Mesothelial cell of epicardium (in vitro differentiated cells): ENCODE measurements at places on chromosomes 5 and 9. TPM values are rescaled to one million over a fixed set of nuclear protein-coding genes. Genes with fewer than 3 reads are reported as not detected.
A peak's percentile ranks its signal among the peaks of the same experiment; 100 is the strongest.

GRCh38 chr9:87766697-87767096, 40.8 kb downstream of the CTSL start:
- no peaks in the 10 kb centered on the region for H3K27me3 ChIP-seq
- H3K4me3 ChIP-seq: no peak overlapping the region
- H3K36me3 ChIP-seq: no peaks in the 10 kb centered on the region
- H3K4me1 ChIP-seq: peaks cover 21% of the 10 kb centered on the region
- DNase-seq: no peak

- peaks cover 20% of the 10 kb centered on the region for H3K4me1 ChIP-seq
- H3K27me3 ChIP-seq: no peaks in the 10 kb centered on the region
- H3K27ac ChIP-seq: no peak overlapping the region
- no peak for DNase-seq
These were observed 194.4 kb upstream of the VCAN start for GRCh38 chr5:83277154-83277553.

GRCh38 chr5:81505672-81506071, 111.7 kb upstream of the ACOT12 start:
- H3K4me3 ChIP-seq: no peak overlapping the region
- no peaks in the 10 kb centered on the region for H3K27me3 ChIP-seq
- H3K4me1 ChIP-seq: peaks cover 13% of the 10 kb centered on the region
- no peak for DNase-seq
- peaks cover 24% of the 10 kb centered on the region for H3K36me3 ChIP-seq
- H3K27ac ChIP-seq: no peak overlapping the region

- peaks cover 5% of the 10 kb centered on the region for H3K4me1 ChIP-seq
- no peak for DNase-seq
- no peak overlapping the region for H3K4me3 ChIP-seq
These were observed 36.9 kb upstream of the ALDH1B1 start for GRCh38 chr9:38355517-38356120.

DNA sequence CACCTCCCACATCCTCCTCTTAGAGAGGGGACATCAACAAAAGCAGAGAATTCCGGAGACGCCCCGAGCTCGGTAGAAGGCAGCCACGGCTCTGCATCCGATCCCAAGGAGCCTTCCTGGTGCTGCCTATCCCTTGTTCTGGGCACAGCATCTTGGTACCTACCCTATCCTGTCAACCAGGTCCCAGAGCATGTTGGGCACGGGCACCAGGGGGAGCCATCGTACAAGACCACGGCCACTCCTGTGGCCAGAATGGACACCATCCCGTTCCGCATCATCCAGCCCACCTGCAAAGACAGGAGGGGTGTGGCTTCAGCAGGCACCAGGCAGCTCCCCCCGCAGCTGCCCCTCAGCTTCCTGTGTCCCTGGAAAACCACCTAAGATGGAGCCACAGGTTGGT, 62.7 kb upstream of the ZNF354A start:
- H3K27ac ChIP-seq: no peak overlapping the region
- H3K27me3 ChIP-seq: no peaks in the 10 kb centered on the region
- H3K4me3 ChIP-seq: no peak overlapping the region
- H3K36me3 ChIP-seq: peaks cover 2% of the 10 kb centered on the region
- no peaks in the 10 kb centered on the region for H3K4me1 ChIP-seq

GRCh38 chr9:75455444-75455921, 367.2 kb downstream of the OSTF1 start:
- no peaks in the 10 kb centered on the region for H3K36me3 ChIP-seq
- peaks cover 47% of the 10 kb centered on the region for H3K4me1 ChIP-seq
- no peak overlapping the region for H3K4me3 ChIP-seq
- no peak for DNase-seq
- H3K27ac ChIP-seq: no peak overlapping the region

DNA sequence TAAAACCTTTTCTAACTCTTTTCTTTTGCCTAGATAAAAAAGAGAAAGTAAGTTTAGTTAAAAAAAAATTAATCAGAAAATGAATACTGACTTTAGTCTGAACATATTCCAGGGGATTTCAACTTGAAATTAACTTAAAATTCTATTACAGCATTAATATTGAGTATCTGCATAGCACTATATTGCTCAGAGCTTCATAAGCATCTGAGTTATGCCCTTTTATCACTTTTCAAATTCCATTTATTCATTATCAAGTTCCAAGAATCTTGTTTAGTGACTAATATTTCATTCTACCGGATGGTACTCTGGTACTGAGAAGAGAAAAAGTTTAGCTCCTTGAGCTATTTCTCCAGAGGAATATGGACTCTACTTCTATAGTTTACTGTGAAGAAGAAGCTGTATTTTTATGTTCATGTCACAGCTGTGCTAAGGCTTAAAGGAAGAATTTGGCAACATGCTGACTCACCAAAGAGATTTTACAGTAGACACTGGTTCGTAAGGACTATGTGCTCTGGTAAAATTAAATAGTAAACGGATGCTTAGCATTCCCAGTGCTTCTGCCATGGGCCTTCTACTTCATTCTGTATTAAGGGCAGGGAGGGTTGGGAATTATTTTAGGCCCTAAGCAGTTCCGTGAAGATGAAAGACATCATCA, 285.2 kb upstream of the SEMA6A start:
- H3K4me3 ChIP-seq: no peak overlapping the region
- H3K36me3 ChIP-seq: no peaks in the 10 kb centered on the region
- H3K27ac ChIP-seq: no peak overlapping the region
- no peaks in the 10 kb centered on the region for H3K27me3 ChIP-seq
- H3K4me1 ChIP-seq: peaks cover 34% of the 10 kb centered on the region

GRCh38 chr5:154479160-154479943, 1.3 kb upstream of the HAND1 start:
- peak overlapping the region; percentile 94 for H3K27ac ChIP-seq
- H3K4me1 ChIP-seq: peaks cover 78% of the 10 kb centered on the region
- DNase-seq: no peak
- H3K27me3 ChIP-seq: peaks cover 79% of the 10 kb centered on the region
- peak overlapping the region; percentile 61 for H3K4me3 ChIP-seq

GRCh38 chr9:68808338-68808890, 103.4 kb downstream of the PIP5K1B start:
- no peak for DNase-seq
- H3K27ac ChIP-seq: no peak overlapping the region
- no peak overlapping the region for H3K4me3 ChIP-seq
- H3K27me3 ChIP-seq: peaks cover 3% of the 10 kb centered on the region
- H3K36me3 ChIP-seq: no peaks in the 10 kb centered on the region

- H3K4me3 ChIP-seq: no peak overlapping the region
- peaks cover 29% of the 10 kb centered on the region for H3K4me1 ChIP-seq
- no peaks in the 10 kb centered on the region for H3K36me3 ChIP-seq
- DNase-seq: no peak
These were observed 35.4 kb downstream of the PRLR start for GRCh38 chr5:35194635-35195471.

- H3K27ac ChIP-seq: no peak overlapping the region
- H3K27me3 ChIP-seq: no peaks in the 10 kb centered on the region
- H3K4me3 ChIP-seq: no peak overlapping the region
These were observed 6.2 kb downstream of the ADAMTSL2 start for GRCh38 chr9:133540698-133541025.

- no peak for DNase-seq
- H3K27me3 ChIP-seq: no peaks in the 10 kb centered on the region
- no peaks in the 10 kb centered on the region for H3K36me3 ChIP-seq
- no peak overlapping the region for H3K27ac ChIP-seq
These were observed 199.0 kb downstream of the DNAH5 start for GRCh38 chr5:13745508-13745907.

DNA sequence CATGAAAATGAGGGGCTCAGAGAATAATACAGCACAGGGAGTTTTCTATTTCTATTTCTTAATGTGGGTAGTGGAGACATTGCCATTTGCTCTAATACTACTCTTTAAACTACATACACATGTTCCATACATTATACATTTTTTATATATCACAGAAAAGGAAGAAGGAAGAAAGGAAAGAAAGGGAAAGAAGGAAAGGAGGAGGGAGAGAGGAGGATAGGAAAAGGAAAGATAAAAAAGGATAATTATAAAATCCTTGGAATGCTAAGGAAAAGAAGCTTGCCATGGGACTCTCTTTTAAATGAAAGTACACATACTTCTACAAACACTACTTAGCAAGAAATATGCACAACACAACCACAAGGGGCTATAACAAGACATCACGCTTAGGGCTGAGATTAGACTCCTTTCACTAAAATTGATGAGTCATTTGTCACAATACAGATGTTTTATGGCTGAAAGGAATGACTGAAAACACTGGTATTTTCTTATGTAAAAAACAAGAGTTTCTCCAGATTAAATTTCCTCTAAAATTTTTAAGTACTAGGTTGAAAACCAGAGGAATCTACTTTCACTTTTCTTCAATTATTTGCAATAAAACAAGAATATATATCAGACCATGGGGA, 219.8 kb downstream of the ARL15 start:
- H3K4me3 ChIP-seq: no peak overlapping the region
- H3K27ac ChIP-seq: no peak overlapping the region
- DNase-seq: no peak
- no peaks in the 10 kb centered on the region for H3K27me3 ChIP-seq

DNA sequence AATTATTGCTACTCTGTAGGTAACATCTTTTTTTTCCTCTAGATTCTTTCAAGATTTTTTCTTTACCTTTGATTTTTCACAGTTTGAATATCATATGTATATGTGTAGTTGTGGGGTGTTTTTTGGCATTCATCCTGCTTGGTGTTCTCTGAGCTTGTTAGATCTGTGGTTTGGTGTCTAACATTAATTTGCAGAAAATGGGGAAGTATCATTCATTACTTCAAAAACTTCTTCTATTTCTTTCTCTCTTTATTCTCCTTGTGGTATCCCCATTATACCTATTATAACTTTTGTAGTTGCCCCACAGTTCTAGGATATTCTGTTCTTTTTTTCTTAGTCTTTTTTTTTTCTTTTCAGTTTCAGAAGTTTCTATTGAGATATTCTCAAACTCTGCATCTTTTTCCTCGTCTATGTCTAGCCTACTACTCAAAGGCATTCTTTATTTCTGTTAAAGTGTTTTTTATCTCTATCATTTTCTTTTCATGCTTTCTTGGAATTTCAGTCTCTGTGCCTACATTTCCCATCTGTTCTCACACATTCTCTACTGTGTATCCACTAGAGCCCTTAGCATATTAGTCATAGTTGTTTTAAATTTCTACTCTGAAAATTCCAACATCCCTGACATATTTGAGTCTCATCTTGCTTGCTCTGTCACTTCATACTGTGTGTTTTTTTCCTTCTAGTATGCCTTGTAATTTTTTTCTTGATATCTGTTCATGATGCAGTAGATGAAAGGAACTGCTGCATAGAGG, 60.1 kb upstream of the GNA14 start:
- H3K27me3 ChIP-seq: no peaks in the 10 kb centered on the region
- peaks cover 16% of the 10 kb centered on the region for H3K4me1 ChIP-seq
- no peak overlapping the region for H3K4me3 ChIP-seq
- peaks cover 22% of the 10 kb centered on the region for H3K36me3 ChIP-seq
- no peak for DNase-seq
- H3K27ac ChIP-seq: peak overlapping the region; percentile 10

DNA sequence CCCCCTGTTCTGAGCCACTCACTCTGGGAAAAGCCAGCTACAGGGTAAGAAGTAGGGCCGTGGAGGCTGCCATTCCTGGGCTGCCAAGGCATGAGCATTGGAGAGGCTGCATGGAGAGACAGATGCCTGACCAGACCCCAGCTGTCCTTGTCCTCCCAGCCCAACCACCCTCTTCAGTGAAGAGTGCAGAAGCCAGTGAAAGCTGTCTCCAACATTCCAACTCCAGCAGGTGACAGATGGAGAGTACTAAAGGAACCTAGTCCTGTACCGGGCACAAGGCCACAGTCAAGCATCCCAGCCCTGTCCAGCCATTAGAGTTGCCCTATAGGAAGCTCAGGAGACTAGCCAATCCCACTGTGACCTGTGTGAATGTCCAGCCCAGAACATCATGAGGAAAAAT, 165.1 kb downstream of the DIRAS2 start:
- no peak overlapping the region for H3K4me3 ChIP-seq
- no peak for DNase-seq
- no peaks in the 10 kb centered on the region for H3K36me3 ChIP-seq

GRCh38 chr5:136675769-136676168, 310.4 kb upstream of the TRPC7 start:
- H3K36me3 ChIP-seq: no peaks in the 10 kb centered on the region
- no peak overlapping the region for H3K4me3 ChIP-seq
- H3K27me3 ChIP-seq: no peaks in the 10 kb centered on the region
- H3K4me1 ChIP-seq: peaks cover 3% of the 10 kb centered on the region

DNA sequence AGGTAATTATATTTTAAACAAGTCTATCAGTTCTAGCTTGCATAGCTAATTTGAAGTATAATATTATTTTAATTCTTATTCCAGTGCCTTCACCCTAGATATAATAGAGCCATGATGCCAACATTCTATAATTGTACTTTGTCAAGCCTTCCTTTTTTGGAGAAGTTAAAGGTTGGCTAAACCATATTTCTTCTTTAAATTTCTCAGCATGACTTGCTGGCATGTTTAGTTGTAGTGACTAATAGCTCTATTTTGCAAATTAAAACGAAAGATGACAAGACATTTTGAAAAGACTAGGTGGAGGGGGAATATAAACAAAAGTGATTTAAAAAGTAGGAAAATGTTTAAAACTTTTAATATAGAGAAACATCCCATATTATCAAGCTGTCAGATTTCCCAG, 400.7 kb downstream of the PSAT1 start:
- peaks cover 38% of the 10 kb centered on the region for H3K27me3 ChIP-seq
- H3K4me1 ChIP-seq: no peaks in the 10 kb centered on the region
- no peaks in the 10 kb centered on the region for H3K36me3 ChIP-seq
- DNase-seq: no peak
- no peak overlapping the region for H3K27ac ChIP-seq

DNA sequence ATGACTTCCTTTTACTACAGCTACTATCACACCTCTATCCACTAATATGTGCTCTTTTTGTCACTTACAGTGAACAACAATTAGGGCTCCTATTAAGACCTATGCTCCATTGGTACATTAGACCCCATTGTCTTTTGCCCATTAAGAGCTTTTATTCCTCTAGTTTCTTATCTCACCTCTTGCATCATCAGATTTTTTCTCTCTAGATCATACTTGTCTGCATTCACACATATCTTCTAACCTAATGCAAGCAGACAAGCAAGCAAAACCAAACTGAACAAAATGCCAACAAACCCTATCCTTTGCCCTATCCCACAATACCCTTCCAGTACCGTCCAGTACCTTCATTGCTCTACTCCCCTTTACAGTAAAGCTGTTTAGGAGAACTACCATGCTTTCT, 10.1 kb upstream of the RBM27 start:
- H3K27ac ChIP-seq: no peak overlapping the region
- H3K36me3 ChIP-seq: no peaks in the 10 kb centered on the region
- no peak for DNase-seq
- no peak overlapping the region for H3K4me3 ChIP-seq
- H3K4me1 ChIP-seq: no peaks in the 10 kb centered on the region

GRCh38 chr9:83047839-83048775, 14.8 kb downstream of the RASEF start:
- no peak overlapping the region for H3K4me3 ChIP-seq
- no peaks in the 10 kb centered on the region for H3K36me3 ChIP-seq
- H3K4me1 ChIP-seq: peaks cover 11% of the 10 kb centered on the region
- H3K27me3 ChIP-seq: peaks cover 14% of the 10 kb centered on the region
- DNase-seq: no peak

C7 gene
- total RNA-seq: 18.2 to 22.6 TPM (median 20.7 TPM) in 3 replicates

SHROOM1 gene
- total RNA-seq: 8.6 to 12.2 TPM (median 8.6 TPM) in 3 replicates

CORO2A gene
- total RNA-seq: 5.9 to 6.3 TPM (median 5.9 TPM) in 3 replicates

BTNL8 gene
- not detected in 3 replicates for total RNA-seq

RFESD gene
- 3.4 to 4.2 TPM (median 3.5 TPM) in 3 replicates for total RNA-seq

PLAA gene
- 33.1 to 38.3 TPM (median 34.4 TPM) in 3 replicates for total RNA-seq

ARSI gene
- total RNA-seq: 18.5 to 19.1 TPM (median 18.8 TPM) in 3 replicates

TRIM41 gene
- 27.9 to 28.1 TPM (median 27.9 TPM) in 3 replicates for total RNA-seq

AFAP1L1 gene
- 0.22 to 0.63 TPM (median 0.36 TPM) in 3 replicates for total RNA-seq

GPR107 gene
- total RNA-seq: 67.4 to 68.5 TPM (median 68.0 TPM) in 3 replicates

HK3 gene
- 0.18 to 0.60 TPM (median 0.29 TPM) in 3 replicates for total RNA-seq

PAX5 gene
- not detected in 3 replicates for total RNA-seq

TAF11L5 gene
- total RNA-seq: not detected in 3 replicates
